ENCODE measurements at places on chromosomes 6 and 20. TPM values are rescaled to one million over a fixed set of nuclear protein-coding genes. Genes with fewer than 3 reads are reported as not detected.

- DNase-seq = no peak
- no peaks in the 10 kb centered on the region for H3K36me3 ChIP-seq
- no peaks in the 10 kb centered on the region for H3K4me1 ChIP-seq
- no peak overlapping the region for H3K4me3 ChIP-seq
- no peaks in the 10 kb centered on the region for H3K27me3 ChIP-seq
- no peak overlapping the region for H3K27ac ChIP-seq
Observed at GRCh38 chr20:20085071-20085470, 32.7 kb downstream of the CFAP61 start.

DNA sequence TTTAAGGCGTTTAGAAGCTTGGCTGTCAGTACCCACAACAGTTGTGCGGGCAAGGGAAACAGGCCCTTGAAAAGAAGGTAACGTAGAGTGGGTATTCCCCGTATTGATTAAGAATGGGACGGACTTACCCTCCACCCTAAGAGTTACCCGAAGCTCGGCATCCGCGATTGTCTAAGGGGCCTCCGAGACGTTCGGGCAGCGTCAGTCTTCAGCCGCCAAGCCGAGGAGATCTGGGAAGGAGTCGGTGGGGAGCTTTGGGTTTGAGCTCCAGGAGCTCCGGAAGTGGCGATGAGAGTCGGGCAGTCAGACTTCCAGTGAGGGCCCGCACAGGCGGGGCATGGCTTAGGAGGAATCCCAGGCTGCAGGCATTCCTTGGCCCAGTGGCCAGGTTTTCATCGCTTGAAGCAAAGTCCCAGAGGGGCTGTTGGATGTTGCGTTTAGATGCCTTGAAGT is 748.2 kb upstream of the ADGRB3 start:
- H3K27ac ChIP-seq = no peak overlapping the region
- no peaks in the 10 kb centered on the region for H3K4me1 ChIP-seq
- H3K4me3 ChIP-seq = no peak overlapping the region
- no peaks in the 10 kb centered on the region for H3K27me3 ChIP-seq
- H3K36me3 ChIP-seq = no peaks in the 10 kb centered on the region

DNA sequence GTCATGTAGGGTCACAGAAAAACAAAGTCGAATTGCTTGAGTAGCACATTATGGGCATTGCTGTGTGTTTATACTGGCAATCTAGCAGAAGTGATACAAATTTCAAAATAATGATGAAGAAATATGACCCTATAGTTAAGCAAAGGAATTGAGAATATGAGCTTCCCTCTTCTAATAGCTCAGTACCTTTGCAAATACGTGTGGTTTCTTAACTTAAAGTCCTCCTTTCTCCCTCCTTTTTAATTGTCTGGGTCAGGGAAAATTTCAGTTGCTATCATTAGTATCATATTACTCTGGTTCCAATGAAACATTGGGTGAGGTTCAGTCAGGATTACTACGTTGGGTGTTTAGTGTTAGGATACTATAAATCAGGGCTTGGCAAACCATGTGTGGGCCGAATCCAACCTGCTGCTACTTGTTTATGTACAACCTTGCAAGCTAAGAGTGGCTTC is 166.8 kb upstream of the CARMIL1 start:
- H3K36me3 ChIP-seq = peaks cover 2% of the 10 kb centered on the region
- H3K4me3 ChIP-seq = no peak overlapping the region
- no peak overlapping the region for H3K27ac ChIP-seq
- no peak for DNase-seq
- peaks cover 3% of the 10 kb centered on the region for H3K4me1 ChIP-seq

Gene FILIP1
- total RNA-seq = 0.70 TPM
